ENCODE measurements at places on chromosomes 6 and 20.

GRCh38 chr20:44172572-44172950 lies 14.4 kb downstream of the JPH2 start:
- DNase-seq: no peak

GRCh38 chr20:38031957-38032356 lies 1.3 kb downstream of the TTI1 start:
- DNase-seq: no peak

DNA sequence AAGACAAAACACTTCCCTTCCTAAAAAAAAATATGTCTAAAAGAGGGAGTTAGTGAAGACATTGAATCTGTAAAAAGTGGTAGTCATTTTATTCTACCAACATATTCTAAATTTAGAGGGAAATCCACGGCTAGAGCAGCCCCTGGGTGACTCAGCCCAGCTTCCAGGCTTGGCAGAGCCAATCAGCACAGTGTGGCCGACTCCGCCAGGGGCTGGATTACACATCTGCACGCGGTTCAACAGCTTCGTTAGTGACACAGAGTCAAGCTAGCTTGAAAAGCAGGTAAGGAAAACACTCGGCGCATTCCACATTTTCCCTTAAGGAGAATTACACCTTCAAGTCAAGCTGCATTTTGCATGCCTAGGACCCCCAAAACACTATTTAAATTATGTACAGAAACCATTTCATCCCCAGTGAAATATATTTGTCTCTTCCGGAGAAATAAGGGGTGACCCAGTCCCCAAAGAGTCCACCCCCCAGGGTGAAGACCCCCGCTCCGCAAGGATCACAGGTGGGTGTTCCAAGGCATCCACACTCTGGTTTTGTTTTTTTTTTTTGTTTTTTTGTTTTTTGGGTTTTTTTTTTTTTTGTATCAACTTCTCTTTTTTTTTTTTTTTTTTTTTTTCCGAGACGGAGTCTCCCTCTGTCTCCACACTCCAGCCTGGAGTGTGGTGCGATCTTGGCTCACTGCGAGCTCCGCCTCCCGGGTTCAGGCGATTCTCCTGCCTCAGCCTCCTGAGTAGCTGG lies 58.4 kb upstream of the ARID1B start:
- peak; percentile 68 for DNase-seq

- DNase-seq: no peak
Measured at GRCh38 chr6:40803897-40804702, 216.9 kb upstream of the LRFN2 start.

DNA sequence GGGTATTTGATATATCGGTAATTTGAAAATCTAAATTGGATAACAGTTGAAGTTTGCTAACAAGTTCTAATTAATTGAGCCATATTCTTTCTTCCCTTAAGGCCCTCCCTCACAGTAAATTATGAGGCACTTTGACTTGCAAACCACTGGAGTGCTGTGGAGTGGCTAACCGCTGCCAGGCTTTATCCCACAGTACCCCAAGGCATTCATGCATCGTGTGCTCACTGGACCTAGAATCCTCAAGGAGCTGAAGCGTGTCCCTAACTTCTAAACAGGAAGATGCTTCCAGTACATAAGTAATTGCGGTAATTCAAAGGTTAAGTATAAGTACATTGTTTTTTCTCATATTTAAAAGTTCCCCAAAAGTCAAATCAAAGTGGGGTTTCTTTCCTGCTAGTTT lies 499.9 kb downstream of the TFAP2A start:
- DNase-seq: no peak

DNA sequence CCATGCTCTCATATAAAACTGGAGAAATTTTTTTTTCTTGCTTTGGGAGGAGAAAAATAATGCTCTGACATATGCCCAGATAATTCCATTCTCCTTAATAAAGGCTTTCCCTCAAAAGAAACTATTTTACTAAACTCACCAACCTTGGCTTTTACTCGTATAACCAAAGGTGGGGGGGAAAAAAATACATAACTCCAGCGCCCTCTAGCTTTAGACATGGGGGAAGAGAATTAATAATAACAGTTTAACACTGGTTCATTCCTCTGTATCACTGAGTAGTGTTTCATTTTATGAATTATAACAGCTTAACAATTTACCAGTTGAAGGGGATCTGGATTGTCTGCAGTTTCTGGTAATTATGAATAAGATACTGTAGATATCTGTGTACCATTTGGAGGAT lies 1226.1 kb downstream of the GRIK2 start:
- no peak for DNase-seq

GRCh38 chr20:61328911-61329558 lies 77.0 kb downstream of the CDH4 start:
- peak; percentile 37 for DNase-seq

DNA sequence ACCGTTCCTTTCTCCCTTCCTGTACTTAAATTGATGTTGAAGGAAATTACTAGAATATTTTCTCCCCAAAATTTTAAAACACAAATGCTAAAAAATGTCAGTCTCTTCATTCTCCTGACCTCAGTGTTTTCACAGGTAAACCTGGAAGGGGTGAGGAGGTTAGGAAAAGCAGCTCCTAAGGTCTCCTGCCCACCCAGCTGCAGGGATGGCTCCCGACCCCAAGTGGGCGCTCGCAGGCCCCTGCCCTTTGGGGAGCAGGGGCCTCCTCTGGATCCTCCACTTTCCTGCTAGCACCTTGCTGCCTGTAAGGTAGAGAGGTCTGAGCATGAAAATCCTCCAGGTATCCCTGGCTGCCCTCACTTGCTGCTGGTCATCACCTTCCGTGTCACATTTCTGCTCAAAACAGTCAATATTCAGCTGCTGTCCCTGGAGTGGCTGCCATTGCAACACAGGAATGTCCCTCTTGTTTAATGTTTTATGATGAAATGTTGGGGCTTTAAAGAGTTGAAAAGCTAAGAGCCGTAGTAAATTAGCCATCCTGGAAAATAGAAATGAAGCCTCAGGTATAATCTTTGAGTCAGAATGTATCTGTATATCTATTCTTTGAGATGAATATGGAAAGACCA lies 10.9 kb upstream of the HSP90AB1 start:
- DNase-seq: no peak

GRCh38 chr6:129215916-129216520 lies 333.1 kb downstream of the LAMA2 start:
- DNase-seq: peak; percentile 34

DNA sequence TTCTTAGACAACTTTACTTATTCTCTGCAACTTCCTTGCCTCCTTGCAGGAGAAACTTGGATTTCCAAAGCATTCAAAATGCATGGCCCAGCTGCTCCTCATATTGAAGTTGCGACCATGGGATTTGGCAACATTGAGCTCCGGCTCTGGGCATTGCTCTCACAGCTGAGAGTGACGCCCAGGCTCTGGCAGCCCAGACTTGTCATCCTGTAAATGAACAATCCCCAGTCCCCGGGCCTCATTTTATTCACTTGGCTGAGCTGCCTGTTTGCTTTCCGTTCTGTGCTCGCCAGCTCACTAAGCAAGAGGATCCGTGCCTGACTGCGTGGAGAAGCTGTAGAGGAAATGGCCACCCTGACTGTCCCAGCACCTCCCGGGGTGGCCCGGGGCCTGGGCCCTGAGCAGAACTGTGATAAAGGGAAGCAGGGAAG lies 119.5 kb upstream of the CD93 start:
- DNase-seq: peak; percentile 81

GRCh38 chr6:108312605-108313004 lies 17.8 kb downstream of the AFG1L start:
- no peak for DNase-seq

DNA sequence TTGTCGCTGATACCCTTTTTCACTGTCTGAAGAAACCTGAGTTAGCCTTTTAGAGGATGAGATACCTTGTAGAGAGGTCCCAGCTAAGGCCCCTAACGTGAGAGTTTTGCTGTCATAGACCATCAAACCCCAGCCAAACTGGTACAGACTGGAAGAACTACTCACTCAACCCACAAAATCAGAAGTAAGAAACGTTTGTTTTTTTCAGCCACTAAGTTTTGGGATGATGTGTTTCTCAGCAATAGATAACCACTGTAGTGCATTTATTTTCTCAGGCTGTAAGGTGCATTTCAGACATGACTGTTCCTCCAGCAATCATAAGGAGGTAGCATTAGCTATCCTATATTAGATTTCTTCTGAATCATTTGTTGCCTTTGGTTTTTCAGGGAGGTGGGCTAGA lies 407.3 kb upstream of the FLRT3 start:
- no peak for DNase-seq

DNA sequence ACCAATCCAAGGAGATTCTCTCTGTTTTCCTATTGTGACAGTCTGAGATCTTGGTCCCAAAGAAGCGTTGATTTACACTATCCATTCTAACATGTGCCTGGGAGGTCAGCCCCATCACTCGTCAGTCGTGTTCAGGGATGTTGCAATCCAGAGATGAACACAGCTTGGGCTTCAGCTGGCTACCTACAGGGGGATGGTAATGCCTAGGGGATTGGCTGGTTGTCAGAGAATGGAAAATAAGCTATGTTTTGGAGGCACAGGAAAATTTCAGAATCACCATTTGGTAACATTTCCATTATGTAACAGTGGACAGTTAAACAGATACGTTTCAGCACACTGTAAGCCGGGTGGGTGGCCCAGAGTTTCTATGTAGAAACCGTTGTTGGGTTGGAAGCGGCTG lies 147.1 kb upstream of the RALGAPA2 start:
- DNase-seq: no peak

GRCh38 chr6:13762611-13763441 lies 51.2 kb upstream of the RANBP9 start:
- peak; percentile 99 for DNase-seq

GRCh38 chr20:16475225-16475624 lies 98.0 kb downstream of the KIF16B start:
- DNase-seq: peak; percentile 84

DNA sequence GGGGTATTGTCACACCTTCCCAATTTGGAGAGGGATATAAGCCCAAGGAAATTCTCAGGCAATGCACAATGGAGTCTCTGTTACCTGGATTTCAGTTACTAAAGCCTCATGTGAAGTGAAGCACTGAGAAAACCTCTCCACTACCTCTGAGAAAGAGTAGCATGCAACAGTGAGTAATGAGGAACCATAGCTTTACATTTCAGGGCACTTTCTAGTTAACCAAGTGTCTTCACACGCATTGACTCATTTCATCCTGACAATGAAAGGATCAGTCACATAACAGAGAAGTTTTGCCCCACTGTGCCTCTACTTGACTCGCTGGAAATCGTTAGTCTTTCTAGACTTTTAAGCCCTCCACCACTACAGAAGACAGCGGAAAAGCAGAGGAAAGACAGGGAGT lies 86.2 kb upstream of the ARID1B start:
- DNase-seq: no peak

DNA sequence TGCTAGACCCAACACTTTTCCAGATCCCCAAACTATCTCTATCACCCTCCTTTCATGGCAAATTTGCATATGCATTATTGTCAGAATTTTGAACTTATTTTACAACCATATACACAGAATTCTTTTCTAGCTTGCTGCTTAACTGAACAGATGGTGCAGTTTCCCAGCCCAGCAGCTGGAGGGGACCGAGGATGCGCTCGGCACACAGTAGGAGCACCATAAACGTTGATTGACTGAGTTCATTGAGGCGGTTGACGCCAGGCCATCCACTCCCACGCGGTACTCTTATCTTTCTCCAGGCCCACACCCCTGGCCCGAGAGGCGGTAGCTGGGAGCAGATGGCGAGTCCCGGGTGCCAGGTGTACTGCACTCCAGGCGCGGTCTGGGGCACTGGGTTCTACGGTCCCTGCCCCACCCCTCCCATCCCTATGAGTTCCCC lies 6.8 kb upstream of the SOX4 start:
- no peak for DNase-seq

GRCh38 chr6:167130712-167131684 lies 8.1 kb downstream of the CCR6 start:
- no peak for DNase-seq

GRCh38 chr6:144712541-144712940 lies 427.4 kb downstream of the UTRN start:
- peak; percentile 60 for DNase-seq

All from fibroblast of gingiva (primary cell).